ENCODE measurements at places on chromosomes 6 and 20.
A peak's percentile ranks its signal among the peaks of the same experiment; 100 is the strongest.

DNA sequence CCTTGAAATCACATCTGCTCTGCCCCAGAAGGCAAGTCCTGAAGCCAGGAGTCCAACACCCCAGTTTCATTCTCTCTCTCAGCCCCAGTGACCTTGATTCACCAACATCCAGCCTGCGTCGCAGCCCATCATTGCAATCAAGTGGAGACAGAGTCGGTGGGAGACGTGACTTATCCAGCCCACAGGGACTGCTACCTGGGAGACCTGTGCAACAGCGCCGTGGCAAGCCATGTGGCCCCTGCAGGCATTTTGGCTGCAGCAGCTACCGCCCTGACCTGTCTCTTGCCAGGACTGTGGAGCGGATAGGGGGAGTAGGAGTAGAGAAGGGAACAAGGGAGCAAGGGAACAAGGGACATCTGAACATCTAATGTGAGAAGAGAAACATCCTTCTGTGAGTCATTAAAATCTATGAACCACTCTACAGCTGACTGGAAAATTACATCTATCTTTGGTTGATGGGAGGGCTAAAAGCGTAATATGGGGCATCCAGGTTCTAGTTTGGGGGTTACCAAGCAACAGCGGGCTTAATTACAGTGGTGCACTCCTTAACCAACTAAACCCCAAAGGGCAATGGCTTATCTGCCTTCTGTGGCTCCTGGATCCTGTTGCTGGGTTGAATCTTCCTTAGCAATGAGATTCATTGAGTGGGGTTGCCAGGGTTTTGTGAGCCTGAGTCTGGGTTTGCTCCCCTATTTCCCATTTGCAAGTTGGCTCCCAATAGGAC is 2.5 kb downstream of the LY6G6D start:
- DNase-seq, result no peak

DNA sequence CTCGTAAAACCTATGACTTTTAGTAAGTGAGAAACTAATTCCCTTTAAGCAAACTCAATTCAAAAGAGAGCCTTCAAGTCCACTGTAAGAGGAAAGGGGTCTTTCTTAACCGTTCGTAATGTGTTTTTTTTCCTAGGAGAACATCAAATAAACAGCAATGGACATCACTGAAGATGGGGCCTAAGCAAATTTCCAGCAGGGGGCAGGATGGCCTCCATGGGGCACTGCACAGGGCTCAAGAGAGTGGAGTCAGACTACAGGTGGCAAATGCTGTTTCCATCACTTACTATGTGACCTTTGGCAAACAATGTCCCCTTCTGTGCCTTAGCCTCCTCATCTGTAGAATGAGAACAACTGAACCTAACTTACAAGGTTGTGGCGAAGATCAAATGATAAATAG is 88.7 kb downstream of the ARHGAP18 start:
- DNase-seq, result peak; percentile 52

DNA sequence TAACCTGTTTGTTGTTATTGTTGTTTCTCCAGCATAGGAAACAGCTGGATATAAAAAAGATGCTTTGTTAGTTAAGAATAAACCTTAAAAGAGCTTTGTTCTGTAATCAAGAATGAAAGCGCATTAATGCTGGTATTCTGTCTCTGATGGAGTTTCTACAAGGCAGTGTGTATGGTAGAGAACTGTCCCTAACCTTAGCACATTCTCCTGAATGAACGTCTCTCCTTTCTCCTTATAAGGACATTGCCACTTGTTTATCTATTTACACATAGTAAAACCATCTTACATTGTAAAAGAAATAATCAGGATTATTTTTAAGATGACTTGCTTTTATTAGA is 33.8 kb upstream of the LCA5 start:
- no peak for DNase-seq

- no peak for DNase-seq
These were observed 179.9 kb upstream of the TAB2 start for GRCh38 chr6:149137594-149137993.

DNA sequence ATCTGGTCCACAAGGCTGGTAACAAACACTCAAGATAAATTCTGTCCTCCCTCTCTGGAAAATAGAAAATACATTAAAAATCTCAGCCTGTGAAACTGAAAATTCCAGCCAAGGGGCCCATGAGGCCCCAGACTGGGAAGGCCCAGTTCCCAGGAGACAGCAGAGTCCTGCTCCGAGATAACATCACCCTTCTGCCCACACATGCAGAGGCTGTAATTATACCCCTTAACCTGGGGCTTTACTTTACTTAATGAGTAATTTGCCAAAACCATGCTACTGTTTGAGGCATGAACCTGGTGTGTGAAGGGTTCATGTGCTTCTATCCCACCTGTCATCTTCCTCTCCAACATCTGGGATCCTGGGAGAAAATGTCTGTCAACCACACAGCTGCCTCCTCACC is 398.9 kb upstream of the SULF2 start:
- no peak for DNase-seq

- DNase-seq, result no peak
These were observed 700.5 kb downstream of the KHDRBS2 start for GRCh38 chr6:61585504-61585903.

DNA sequence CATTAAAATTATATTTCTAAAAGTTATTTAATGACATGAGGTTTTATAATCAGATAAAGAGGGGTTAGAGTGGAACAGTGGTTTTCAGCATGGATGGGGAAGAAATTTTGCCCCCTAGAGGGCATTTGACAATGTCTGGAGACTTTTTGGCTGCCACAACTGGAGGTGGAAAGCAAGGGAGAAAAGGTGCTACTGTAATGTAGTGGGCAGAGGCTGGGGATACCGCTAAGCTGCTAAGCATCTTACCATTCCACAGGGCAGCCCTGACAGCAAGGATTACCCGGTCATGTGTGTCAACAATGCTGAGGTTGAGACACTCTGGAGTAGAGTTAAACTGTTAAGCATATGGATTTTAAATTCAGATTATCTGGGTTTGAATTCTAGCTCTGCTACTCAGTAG is 52.9 kb upstream of the FABP7 start:
- peak; percentile 20 for DNase-seq

- no peak for DNase-seq
These were observed 26.8 kb upstream of the MMP24 start for GRCh38 chr20:35199740-35200139.

- DNase-seq, result no peak
These were observed 86.9 kb downstream of the LYRM4 start for GRCh38 chr6:5173810-5174209.

DNA sequence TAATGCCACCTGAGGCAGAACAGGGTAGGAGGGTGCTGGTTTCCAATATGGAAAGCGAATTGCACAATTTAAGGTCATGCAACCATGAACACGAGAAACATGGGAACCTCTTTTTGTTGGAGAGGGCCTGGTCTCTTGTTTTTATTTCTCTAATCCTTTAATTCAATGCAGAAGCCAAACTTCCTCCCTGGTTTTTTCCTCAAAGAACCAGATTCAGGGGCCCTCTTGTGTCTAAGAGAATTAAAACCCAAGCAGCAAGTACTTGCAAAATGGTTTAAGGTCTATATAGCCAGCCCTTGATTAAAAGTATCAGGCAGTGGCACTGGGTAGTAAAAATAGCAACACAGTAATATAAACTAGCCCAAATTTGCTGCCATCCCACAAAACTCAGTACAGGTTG is 19.5 kb downstream of the GSTA4 start:
- no peak for DNase-seq

DNA sequence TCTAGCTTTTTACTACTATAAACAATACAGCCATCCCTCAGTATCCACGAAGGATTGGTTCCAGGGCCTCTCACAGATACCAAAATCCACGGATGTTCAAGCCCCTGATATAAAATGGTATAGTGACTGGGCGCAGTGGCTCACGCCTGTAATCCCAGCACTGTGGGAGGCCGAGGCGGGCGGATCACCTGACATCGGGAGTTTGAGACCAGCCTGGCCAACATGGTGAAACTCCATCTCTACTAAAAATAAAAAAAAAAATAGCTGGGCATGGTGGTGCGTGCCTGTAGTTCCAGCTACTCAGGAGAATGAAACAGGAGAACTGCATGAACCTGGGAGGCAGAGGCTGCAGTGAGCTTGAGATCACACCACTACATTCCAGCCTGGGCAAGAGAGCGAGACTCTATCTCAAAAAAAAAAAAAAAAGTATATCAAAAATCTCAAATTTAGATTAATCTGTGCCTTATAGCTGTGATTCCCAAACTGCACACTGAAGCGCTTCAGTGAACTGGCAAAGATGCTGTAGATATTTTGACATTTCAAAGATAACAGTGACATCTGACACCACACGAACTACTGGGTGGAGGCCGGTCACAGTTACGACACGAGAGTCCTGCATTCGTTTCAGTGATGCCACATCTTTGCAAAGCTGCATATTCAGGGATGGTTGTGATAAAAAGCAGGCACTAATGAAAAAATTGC is 38.3 kb downstream of the MRS2 start:
- DNase-seq, result no peak

GRCh38 chr6:46628498-46628897 is 24.1 kb downstream of the CYP39A1 start:
- no peak for DNase-seq

GRCh38 chr6:45724511-45724910 is 291.1 kb downstream of the CLIC5 start:
- DNase-seq, result peak; percentile 74

DNA sequence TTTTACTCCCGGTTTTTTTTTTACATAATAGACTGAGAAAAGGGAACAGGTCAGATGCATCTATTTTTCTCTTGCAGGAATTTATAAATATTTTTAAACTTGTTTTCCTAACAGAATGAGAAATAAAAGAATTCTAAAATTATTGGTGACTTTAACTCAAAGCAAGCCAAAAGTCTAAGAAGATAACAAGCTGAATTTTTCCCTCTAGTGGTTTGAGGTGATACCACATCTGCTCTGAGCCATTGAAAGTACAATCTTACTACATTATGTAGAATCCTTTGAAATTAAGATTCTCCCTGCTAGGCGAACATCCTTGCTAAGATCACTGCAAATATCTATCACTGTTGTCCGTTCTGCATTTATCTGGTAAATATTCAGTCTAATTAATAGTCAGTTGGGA is 10.7 kb upstream of the STMND1 start:
- peak; percentile 16 for DNase-seq

- no peak for DNase-seq
These were observed 238.6 kb downstream of the TFAP2B start for GRCh38 chr6:51057296-51057695.

DNA sequence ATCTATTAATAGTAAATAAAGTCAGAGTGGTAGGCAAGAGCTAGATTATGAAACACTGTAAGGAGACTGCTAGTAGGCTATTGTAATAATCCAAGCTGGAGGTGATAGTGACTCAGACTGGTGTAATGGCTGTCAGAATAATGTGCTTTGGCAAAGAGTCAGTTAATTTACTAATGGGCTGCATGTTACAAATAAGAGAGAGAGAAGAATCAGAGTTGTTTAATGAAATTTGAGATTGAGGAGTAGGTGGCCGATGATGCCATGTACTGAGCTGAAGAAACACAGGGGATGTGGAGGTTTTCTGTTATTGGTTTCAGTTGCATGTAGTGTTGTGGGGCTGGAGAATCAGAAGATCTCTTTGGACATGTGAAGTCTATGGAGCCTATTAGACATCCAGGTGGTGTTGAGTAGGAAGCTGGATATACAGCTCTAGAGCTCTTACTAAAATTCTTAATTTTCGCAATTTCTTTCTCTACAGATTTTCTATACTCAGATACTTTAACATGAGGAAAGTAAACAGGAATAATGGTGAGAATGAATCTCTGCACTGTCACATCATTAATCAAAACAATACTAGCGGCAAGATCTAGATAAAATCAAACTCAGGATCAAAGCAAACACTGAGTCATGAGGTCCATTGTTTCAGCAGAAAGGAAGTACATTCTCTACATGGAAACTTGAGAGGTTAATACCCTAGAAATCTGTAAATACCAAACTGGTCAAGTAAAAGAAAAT is 167.7 kb downstream of the SIM1 start:
- peak; percentile 91 for DNase-seq

GRCh38 chr6:98648211-98648914 is 186.0 kb upstream of the POU3F2 start:
- no peak for DNase-seq

DNA sequence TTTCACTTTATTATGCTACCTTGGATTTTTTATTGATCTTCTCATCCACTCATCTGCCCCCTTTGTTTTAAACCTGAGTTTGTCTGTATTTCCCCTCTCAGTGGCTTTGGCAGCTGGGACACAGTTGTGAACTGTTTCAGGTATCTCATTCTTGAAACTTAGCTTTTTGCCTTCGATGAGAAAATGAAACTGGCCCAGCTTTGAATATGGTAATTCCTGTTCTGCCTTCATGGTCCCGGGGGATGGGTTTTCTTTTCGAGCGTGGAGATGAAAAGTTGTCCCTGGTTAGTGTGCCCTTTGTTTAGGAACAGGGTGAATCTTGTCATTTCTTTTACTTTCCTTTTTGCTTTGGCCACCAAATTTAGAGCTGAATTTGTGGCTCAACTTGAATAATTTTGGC is 25.6 kb downstream of the DHX35 start:
- DNase-seq, result no peak

GRCh38 chr20:63957004-63957689 is 931 bp upstream of the UCKL1 start:
- peak; percentile 71 for DNase-seq

DNA sequence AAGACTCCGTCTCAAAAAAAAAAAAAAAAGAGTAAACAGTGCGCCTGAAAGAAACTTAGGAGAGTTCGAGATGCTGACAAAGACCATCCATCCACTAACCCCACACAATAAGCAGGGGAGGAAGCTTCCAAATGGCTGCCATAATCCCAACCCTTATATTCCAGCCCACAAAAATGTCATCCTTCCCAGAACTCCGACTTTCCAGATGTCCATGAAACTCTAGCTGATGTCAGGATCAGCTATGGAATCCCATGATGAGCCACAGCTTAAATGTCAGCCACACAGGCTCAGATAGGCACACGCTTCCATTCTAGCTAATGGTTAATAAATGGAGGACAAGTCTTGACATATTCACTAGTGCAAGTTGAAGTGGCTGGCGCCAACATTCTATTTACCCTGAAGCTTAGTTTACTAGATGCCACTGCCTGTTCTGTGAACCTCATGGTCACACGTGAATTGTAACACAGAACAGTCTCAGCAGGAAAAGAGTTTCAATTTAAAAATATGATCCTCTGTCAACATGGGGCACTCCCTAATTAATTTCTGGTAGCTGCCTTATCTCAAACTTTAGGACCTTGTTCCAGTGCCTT is 75.5 kb downstream of the FOXF2 start:
- DNase-seq, result no peak

DNA sequence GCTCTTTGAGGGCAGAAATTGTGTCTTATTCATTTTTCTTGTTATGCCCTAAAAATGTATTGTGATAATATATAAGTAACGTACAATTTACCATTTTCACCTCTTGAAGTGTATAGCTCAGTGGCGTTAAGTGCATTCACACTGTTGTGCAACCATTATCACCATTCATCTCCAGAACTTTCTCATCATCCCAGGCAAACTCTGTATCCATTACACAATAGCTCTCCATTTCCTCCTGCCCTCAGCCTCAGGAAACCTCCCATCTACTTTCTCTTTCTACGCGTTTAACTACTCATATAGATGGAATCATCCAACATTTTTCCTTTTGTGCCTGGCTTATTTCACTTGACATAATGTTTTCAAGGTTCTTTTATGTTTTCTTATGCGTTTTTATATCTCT is 184.6 kb downstream of the ESR1 start:
- DNase-seq, result no peak

GRCh38 chr6:161418463-161418945 is 144.6 kb upstream of the AGPAT4 start:
- peak; percentile 90 for DNase-seq
